Kasumi-1 (cell line): ENCODE measurements at places on chromosomes 1 and 21.

DNA sequence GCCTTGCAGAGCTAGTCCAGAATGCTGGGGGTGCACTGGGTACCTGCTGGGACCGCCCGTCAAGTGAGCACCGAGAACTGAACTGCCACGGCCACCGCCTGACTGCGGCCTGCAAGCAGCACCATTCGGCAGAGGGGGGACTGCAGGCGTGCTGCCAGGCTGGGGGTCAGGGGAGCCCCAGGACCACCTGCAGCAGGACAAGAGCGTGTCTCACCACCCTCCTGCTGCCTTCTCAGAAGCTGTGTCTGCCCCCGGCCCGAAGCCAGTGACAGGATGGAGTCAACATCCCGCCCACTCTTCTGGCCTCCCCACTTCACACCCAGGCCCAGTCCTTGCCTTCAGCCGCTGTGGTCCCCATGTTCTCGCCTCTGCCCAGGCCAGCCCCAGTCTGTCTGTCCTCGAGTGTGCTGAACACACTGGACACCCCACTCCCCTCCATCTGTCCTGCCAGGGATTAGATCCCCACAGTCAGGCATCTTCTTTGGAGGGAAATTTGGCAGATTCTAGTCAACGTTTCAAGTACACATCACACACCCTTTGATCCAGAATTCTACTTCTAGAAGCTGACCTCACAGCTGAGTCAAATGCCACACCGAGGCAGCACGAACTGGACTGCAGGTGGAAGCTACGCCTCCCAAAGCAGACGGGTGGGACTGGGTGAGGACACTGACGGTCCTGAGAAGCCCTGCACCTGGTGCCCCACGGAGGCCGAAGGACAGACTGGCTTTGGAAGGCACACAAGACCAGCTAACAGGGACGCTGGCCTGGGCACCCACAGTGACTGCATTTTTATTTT is 26.0 kb downstream of the PTTG1IP start:
- no peak for DNase-seq

DNA sequence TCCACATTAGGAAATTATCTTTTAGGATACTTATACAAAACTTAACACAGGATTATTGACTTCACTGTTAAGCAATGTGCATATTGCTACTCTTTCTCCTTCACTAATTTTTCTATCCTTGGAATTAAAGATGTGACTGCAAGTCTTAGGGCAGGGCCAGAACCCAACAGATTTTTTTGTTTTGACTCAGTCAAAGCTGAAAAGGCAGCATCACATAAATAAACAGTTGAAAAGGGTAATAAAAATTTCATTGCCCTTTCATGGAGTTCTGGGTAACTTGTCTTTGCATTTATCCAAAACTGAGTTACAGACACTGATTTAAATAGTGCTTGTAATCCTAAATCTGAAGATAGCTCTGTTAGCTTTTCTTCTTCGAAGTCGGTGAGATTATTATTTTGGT is 1.9 kb upstream of the TMEM35B start:
- DNase-seq: no peak

- no peak for DNase-seq
Measured at GRCh38 chr1:36419140-36419539, 21.4 kb upstream of the LSM10 start.

DNA sequence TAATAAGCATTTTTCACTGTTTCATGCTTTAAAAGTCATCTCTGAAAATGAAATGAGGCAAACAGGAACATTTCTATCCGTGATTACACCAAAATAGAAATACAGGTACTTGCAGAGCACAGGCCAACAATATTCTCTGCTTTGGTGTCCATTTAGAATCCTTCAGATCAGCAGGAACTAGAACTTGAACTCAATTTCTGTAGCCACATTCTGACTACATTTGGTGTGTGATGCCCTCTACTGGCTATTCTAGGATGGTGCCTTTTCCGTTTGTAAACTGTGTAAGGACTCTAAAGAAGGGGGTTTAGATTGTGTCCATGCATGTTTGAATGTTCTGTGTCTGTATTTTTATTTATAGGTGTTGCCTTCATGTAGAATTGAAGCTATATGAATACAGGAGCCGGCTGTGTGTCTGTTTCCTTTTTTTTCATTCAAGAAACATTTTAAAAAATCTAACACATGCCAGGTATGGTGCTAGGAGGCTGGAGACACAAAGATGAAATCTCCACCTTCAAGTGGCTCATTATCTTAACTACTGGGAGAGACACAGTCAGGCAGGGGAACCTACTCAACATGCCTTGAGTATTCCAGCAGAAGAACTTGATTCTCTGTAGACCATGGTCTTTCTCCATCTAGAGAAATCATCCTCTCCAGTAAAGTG is 7.6 kb upstream of the ZNF326 start:
- DNase-seq: peak; percentile 92

DNA sequence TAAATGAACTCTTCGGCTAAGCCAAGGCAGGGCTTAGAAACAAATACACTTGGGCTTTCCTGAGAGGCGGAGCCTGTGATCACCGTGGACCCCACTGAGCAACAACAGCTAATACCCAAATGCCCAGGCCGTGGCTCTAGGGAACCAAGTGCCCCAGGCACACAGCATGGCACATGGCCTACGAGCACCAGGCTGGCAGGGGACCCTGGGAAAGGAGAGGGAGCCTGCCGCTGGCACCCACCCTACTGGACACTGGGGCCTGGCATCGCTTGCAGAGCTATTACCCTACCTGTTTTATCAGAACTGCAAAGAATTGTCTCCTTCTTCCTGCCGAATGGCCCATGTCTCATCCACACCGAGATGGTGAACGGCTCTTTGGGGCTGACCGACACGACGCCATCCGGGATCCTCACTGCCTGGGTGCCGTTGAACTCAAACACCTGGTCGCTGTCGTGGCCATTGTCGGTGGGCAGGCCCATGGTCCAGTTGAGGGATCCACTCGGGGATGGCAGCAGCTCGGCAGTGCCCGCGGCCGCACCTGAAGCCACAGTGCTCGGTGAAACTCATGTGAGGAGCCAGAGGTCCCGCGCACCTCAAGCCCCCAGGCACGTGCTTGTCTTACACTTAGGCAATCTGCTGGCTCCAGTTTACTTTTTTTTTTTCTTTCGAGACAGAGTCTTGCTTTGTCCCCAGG is 79.5 kb downstream of the CLSTN1 start:
- no peak for DNase-seq
